ENCODE measurements at places on chromosomes 3 and 15.

- DNase-seq, result no peak
These were observed 41.4 kb downstream of the IRAK2 start for GRCh38 chr3:10206166-10206511.

GRCh38 chr3:128742821-128743594 lies 17.0 kb downstream of the RAB7A start:
- DNase-seq, result no peak

- DNase-seq, result no peak
These were observed 33.5 kb downstream of the CCDC13 start for GRCh38 chr3:42739401-42740158.

GRCh38 chr3:10712121-10712520 lies 103.9 kb upstream of the SLC6A11 start:
- DNase-seq, result no peak

DNA sequence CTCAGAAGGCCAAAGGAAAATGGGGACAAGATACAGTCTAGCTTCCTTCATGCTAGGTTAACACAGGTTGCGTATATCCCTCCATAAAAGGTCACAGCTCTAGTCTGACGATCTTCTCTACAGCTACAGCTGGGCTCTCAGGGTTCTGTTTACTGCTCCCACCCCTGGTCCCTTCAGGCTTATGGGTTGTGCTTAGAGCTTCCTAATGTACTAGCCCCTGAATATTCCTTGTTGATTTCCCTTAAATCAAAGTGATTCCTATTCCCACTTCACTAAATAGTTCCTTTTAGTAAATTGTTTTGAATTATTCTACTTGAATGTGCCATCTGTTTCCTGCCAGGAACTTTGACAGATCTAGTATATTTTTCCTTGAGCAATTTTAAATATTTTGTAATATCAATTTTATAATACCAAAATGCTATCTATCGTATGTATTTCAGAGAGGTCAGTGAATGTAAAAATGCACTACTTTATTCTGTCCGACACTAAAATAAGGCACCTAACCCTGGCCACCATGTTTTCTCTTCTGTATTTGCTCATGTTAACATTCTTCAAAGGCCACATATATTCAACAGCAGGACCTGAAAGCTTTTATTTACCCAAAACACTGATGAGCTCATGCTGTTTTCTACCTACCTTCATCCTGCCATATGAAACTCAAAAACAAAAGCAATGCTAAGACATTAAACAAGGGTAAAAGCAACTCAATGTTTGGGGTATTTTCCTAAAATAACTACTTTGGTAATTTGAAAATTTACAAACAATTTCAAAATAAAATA lies 92.8 kb upstream of the TGFBR2 start:
- DNase-seq, result no peak

DNA sequence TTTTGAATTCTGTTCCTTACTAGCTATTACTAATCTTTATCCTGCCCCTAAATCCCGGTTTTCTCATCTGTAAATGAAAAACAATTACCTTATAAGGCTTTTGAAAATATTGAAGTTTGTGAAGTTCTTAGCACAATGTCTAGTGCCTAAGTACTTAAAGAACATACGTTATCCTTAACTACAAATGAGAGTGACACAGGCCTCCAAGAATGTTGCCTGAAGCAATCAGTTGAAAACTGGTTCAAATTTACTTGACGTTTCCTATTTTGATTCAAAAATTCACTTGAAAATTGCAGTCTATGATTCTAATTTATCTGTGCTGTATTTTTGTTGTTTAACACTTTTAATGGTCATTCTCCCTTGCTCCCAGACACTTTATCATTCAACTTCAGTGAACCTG lies 3.2 kb downstream of the SENP7 start:
- DNase-seq, result no peak

- no peak for DNase-seq
These were observed 208.7 kb upstream of the GADL1 start for GRCh38 chr3:31103181-31103580.

DNA sequence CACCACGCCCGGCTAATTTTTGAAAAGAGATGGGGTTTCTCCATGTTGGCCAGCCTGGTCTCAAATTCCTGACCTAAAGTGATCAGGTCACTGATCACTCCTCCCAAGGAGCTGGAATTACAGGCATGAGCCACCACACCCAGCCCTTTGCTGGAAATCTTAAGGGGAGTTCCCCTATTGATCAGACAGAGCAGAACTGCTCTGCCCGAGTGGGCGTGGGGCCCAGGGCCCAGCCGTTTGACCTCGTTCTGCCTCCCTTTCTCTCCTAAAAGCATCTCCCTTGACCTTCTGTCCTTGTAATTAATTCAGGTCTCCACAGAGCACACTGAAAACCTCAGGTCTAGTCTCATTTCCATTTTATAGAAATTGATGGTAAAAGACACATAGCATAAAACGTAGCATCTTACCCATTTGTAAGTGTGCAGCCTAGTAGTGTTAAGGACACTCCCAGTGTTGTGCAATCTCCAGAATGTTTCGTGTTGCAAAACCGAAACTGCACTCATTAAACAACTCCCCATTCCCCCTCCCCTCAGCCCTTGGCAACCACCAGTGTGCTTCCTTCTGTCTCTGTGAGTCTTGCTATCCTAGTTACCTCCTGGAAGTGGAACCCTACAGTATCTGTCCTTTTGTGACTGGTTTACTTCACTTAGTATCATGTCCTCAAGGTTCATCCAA lies 89.3 kb downstream of the SLCO3A1 start:
- DNase-seq, result peak; percentile 18

GRCh38 chr15:56989411-56989924 lies 71.0 kb downstream of the TCF12 start:
- no peak for DNase-seq

DNA sequence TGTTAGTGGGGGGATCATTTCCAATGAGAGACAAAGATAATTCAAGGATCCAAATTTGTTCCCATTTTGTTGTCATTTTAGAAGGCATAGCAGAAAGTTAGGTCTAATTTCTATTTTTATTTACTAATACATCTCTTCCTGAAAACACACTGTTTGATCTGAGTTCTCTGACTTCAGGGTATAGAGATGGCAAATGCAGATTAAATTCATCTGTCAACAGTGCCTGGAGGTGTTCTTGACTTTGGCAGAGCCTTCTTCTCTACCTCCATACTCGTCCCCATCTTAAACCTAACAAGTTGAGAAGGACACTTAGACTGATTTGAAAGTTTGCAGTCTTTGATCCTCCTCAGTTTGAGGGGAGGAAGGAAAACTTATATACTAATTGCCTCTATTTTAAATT lies 308.2 kb downstream of the SOX2 start:
- no peak for DNase-seq

Measured in stimulated activated CD4-positive, alpha-beta T cell treated with anti-CD3 and anti-CD28 coated beads, TNF-alpha, amount 100 ng/mL, for 48 hours (primary cell).